Endothelial cell of umbilical vein (primary cell): ENCODE measurements at places on chromosomes 2 and 18. TPM values are rescaled to one million over a fixed set of nuclear protein-coding genes. Genes with fewer than 3 reads are reported as not detected.

Gene PLEKHH2
- polyA plus RNA-seq: 0.35 and 0.41 TPM in 2 replicates

Gene NUP35
- 8.4 and 8.6 TPM in 2 replicates for polyA plus RNA-seq

Gene CNGA3
- polyA plus RNA-seq: not detected in 2 replicates

Gene KCNK3
- polyA plus RNA-seq: 0.03 TPM in 1 of 2 replicates, not detected in the other

Gene HNMT
- 7.7 and 8.6 TPM in 2 replicates for polyA plus RNA-seq

Gene ALK
- not detected in 2 replicates for polyA plus RNA-seq

Gene SLC38A11
- not detected in 2 replicates for polyA plus RNA-seq

Gene MAP4K3
- 6.4 and 8.0 TPM in 2 replicates for polyA plus RNA-seq

Gene ICA1L
- 0.84 and 1.6 TPM in 2 replicates for polyA plus RNA-seq

Gene LCT
- 0.03 TPM in 1 of 2 replicates, not detected in the other for polyA plus RNA-seq

Gene LRP2
- not detected in 2 replicates for polyA plus RNA-seq

Gene CDH20
- polyA plus RNA-seq: not detected in 2 replicates

Gene AQP12A
- polyA plus RNA-seq: not detected in 2 replicates

Gene SLC11A1
- 0.03 and 0.08 TPM in 2 replicates for polyA plus RNA-seq

Gene GALNT5
- not detected in 2 replicates for polyA plus RNA-seq

Gene GREB1
- 0.17 and 0.19 TPM in 2 replicates for polyA plus RNA-seq

Gene VWA3B
- not detected in 2 replicates for polyA plus RNA-seq

Gene CEBPZOS
- 24.8 and 29.1 TPM in 2 replicates for polyA plus RNA-seq

Gene HRH4
- 0.03 TPM in 2 replicates for polyA plus RNA-seq

Gene EIF2AK2
- 7.9 and 8.0 TPM in 2 replicates for polyA plus RNA-seq

Gene DAPL1
- not detected in 2 replicates for polyA plus RNA-seq

Gene CFC1
- not detected in 2 replicates for polyA plus RNA-seq

Gene RUFY4
- polyA plus RNA-seq: not detected in 2 replicates

Gene SMCHD1
- 4.6 and 7.4 TPM in 2 replicates for polyA plus RNA-seq

Gene RNF125
- polyA plus RNA-seq: 0.40 and 0.73 TPM in 2 replicates

Gene CTAGE1
- not detected in 2 replicates for polyA plus RNA-seq

Gene DSC2
- polyA plus RNA-seq: under 0.01 TPM in 1 of 2 replicates, not detected in the other

Gene GCKR
- 0.33 and 0.52 TPM in 2 replicates for polyA plus RNA-seq

Gene FOXD4L1
- 0.04 and 0.06 TPM in 2 replicates for polyA plus RNA-seq

Gene LIPT1
- polyA plus RNA-seq: 3.3 and 3.7 TPM in 2 replicates

Gene UGT1A3
- not detected in 2 replicates for polyA plus RNA-seq

Gene KLHL29
- polyA plus RNA-seq: 4.6 and 5.6 TPM in 2 replicates
